Right lobe of liver (tissue), 6 donors: ENCODE measurements at places on chromosomes 12 and 14. TPM values are rescaled to one million over a fixed set of nuclear protein-coding genes. Genes with fewer than 3 reads are reported as not detected.

GRCh38 chr12:121227294-121227693, 17.4 kb downstream of the P2RX4 start:
- peak; percentile 76 for DNase-seq

DNA sequence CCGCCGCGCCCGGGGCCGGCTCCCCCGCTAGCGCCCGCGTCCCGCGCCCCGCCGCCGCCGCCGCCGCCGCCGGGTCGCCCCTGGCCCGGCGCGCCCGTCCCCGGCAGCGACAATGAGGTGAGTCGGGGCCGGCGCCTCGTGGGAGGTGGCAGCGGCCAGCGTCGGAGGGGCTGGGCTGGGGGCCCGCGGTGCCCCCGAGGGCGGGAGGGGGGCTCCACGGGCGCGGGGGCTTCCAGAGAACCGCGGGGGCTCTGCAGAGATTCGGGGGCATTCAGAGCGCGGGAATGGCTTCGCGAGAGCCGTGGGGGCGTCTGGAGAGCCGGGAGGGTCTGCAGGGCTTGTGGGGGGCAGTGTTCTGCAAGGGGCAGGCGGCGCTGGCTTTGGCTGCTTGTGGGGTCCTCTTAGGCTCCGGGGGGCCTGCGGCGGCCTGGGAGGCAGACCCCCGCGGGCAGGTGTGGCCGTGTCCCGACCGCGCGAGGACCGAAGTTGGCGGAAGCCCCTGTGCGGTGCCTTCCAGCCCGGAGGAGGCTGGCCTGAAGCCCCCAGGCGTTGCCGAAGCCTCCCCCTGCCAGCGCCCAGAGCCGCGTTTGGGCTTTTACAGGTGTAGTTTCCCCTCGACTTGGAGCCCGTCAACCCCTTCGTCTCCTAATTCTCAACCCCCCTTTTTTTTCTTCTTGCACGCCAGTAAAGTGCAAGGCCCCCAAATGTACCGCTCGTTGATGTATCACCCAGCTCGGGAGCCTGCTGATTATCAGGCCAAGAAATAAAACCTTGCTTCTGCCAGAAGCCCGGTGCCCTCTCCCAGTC, 93.1 kb upstream of the EVL start:
- DNase-seq = no peak

DNA sequence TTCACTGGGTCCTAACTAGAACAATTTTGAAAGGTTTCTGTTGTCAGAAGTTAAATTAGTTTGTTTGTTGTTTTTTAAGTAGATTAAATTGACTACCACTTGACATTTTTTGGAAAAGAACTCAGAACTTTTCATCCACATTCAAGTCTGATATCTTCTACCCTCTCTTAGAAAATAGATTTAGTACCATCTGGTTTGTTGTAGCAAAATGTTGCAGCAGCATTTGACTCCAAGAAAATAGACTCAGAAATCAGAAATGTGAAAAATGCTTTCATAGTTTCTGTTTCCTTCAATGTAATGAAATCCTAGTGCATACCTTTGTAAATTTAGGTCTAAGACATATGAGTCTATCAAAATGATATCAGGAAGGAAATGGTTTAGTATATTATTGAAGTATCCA, 256.3 kb upstream of the CLEC14A start:
- no peak for DNase-seq

DNA sequence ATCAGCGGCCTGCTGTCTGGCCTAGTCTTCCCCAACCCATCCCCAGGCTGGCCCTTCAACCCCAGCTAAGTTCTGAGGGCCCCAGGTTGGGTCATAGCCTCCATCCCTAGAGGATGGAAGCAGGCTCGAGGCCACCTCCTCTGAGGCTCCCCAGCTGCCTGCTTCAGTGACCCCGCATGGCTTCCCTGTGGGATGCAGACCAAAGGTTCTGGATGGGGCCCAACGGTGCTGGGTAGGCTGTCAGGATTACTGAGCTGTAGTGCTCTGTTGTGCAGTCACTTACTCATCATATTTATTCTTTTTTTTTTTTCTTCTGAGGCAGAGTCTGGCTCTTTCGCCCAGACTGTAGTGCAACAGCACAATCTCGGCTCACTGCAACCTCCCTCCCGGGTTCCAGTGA, 92.0 kb downstream of the IRF2BPL start:
- DNase-seq = no peak

DNA sequence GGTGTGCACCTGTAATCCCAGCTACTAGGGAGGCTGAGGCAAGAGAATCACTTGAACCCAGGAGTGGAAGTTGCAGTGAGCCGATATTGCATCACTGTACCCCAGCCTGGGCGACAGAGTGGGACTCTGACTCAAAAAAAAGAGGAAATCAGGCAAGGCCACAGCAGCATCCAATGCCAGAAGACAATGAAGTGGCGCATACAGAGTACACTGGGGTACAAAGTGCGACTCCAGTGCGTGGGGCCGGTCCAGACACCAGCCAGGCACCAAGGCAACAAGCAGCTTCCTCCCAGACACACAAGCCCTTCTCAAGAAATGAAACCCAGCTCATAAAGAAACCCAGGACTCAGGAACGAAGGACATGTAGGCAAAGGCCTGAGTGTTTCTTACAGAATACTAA, 28.2 kb downstream of the TTC7B start:
- DNase-seq = no peak

DNA sequence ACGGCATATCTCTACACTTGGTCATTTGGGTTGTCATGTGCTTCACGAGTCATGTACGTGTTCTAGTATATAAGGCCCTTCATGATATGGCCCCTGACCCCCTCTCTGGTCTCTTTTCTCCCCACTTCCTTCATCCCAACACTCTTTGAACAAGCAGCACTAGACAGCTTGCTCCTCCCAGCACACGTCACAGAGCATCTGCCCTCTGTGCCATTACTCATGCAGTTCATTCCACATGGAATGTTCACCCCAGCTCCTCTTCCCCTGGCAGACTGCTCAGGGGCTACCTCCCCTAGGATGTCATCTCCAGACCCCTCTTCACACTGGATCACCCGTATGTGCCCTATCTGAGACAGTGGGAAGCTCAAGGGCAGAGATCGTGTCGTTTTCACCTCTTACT, 14.1 kb upstream of the LRP1-AS start:
- no peak for DNase-seq

- no peak for DNase-seq
These were observed 36.0 kb downstream of the FMNL3 start for GRCh38 chr12:49671031-49671765.

- DNase-seq = no peak
These were observed 130.8 kb downstream of the BCL11B start for GRCh38 chr14:99141236-99141635.

IAPP gene
- total RNA-seq = not detected

PPFIBP1 gene
- total RNA-seq = 53.9 TPM

GLI1 gene
- 0.43 TPM for total RNA-seq
